ENCODE measurements at places on chromosomes 1 and 21.

DNA sequence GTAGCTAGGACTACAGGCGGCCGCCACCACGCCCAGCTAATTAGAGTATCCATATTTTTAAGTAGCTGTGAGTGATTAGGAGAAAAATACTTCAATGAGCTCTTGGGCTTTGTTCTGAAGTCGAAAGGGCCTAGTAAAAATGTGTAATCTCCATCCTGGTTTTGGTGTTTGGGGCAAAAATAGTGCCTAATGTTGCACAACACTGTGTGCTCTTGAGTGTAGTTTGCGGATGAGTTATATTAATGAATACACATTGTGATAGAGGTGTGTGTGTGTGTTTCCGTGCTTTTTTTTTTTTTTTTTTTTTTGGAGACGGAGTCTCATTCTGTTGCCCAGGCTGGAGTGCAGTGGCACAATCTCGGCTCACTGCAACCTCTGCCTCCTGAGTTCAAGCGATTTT, 6.3 kb upstream of the ARID1A start:
- DNase-seq, result no peak

DNA sequence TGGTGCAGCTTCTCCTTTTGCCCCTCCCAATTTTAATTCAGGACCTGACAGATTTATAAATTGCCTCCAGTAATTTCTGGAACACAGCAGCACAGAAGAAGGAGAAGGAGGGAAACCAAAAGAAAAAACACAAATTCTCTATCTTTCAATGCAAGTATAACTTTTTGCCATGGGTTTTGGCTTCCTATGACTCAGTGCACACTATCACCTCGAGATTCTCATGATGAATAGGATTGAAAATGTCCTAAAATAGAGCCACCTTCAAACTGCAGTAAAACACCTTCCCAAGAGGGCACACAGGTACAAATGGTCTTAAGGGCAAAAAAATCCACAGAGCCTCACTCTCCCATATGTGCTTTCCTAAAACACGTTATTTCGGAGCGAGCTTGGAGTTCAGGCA, 113.6 kb downstream of the HLCS start:
- DNase-seq, result no peak

GRCh38 chr1:51309291-51309690, 21.1 kb downstream of the TTC39A start:
- no peak for DNase-seq

DNA sequence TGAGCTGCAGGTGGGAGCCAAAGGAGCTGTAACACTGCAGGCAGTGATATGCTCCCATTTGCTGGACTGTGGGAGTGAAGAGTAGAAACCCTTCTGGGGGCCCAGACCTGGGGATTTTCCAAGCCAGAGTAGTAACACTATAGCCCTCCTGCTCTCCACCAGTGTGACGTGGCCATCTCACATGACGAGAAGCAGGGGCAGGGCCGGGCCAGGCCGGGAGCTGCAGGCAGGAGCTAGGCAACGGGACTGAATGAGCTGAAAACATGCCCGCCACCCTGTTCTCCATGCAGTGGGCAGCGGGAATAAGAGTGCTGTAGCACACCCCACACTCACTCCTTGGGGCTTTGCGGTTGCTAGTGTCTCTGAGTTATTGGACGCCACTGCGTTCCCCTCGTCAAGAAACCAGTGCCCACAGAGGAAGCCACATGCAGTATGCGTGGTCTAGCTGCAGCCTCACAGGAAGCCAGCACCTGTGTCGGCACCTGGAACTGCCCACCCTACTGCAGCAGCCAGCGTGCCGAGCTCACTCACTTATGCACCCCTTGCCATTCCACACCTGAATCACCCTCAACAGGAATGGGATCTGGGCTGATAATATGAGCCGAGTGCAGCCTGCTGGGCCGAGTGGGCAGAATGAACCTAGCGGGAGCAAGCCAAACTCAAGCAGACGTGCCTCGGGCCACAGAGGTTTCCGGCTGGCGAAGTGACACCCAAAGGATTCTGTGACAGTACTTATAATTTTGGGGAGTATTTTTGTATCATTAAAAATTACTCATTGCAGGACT, 1389.6 kb downstream of the KCNT2 start:
- no peak for DNase-seq

DNA sequence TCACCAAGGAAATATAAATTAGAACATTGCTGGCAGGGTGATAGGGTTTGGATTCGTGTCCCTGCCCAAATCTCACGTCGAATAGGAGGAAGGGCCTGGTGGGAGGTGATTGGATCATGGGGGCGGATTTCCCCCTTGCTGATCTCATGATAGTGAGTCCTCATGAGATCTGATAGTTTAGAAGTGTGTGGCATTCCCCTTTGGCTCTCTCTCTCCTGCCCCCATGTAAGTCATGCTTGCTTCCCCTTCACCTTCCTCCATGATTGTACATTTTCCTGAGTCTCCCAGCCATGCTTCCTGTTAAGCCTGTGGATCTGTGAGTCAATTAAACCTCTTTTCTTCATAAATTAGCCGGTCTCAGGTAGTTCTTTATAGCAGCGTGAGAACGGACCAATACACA, 60.6 kb downstream of the VPS26C start:
- no peak for DNase-seq

- no peak for DNase-seq
These were observed 2.3 kb downstream of the OVAAL start for GRCh38 chr1:180560868-180561600.

DNA sequence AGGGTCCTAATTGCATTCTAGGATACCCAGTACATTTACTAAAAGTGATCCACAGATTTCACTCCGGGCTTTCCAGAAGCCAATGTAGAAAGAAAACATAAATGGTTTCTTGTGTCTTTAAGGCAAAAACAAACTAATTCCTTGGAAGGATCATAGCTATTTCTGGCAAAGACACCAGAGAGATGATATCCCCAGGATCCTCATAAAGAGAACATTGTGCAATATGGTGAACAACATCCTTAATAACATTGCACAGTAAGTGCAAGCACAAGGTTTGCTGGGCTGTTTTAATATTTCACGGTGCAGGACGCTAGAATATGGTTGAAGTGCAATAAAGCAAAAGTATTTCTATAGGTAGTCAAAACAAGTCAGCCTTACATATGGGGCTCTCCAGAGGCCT, 83.0 kb downstream of the NTPCR start:
- no peak for DNase-seq

- no peak for DNase-seq
These were observed 55.0 kb downstream of the TRAF5 start for GRCh38 chr1:211381481-211382181.

DNA sequence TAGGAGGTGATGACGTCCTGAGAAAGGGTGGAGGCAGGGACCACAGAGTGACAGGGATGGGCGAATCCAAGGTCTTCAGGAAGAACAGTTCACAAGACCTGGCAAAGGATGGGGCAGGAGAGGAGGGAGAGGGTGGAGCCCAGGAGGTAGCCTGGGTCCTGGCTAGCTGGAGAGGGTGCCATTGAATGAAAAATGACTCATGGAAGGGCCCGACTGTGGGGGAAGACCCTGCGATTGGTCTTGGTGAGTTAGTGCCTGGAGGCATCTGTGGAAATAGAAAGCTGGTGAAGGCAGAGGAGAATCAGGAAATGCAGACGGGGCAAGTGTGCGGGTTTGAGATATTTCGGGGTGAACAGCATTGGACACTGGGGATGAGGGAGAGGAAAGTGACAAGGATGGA, 60.3 kb upstream of the SLC45A1 start:
- no peak for DNase-seq

- DNase-seq, result no peak
These were observed 6.2 kb upstream of the MAPKAPK2 start for GRCh38 chr1:206678490-206678889.

DNA sequence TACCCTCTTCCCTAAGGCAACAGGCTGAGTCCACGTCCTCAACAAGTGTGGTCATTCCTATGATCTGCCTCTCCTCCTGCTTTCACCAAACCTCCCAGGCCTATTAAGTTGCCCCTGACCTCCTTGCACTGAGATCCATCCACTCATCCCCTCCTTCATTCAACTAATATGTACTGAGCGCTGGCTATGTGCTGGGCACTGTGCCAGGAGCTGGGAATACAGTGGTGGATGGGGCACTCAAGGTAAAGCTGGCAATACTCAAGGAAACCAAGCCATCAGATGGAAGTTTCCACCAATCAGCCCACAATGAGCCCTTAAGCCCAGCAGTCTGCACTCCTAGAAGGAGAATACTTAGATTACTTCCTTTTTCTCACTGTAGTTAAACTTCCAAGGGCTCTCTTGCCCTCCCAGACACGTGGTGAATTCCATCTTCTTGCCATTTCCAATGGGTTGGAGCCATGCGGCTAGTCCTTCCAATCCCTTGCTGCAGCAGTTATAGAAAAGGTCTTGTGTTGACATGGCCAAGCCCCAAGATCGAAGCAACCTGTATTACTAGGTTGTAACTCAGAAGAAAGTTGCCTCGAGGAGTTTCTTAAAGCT, 279.9 kb upstream of the RUNX1 start:
- no peak for DNase-seq

DNA sequence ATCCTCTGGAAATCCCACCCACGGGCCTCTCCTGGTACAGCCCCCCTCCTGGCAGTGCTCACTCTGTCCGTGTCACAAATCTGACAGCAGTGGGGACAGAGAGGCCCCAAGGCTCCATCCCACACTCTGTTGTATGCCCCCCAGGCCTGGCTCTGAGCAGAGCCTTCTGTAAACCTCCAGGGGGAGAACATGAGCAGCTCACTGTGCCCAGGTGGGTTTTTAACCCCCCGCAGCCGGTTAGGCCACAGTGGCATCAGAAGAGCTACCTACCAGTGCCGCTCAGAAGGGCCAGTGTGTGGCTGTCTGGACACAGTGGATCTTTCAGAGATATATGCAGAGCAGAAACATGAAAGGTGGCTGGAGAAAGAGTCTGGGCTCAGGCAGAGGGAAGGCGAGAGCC, 12.0 kb upstream of the GPR153 start:
- no peak for DNase-seq

- no peak for DNase-seq
These were observed 25.5 kb downstream of the USP1 start for GRCh38 chr1:62462370-62462769.

DNA sequence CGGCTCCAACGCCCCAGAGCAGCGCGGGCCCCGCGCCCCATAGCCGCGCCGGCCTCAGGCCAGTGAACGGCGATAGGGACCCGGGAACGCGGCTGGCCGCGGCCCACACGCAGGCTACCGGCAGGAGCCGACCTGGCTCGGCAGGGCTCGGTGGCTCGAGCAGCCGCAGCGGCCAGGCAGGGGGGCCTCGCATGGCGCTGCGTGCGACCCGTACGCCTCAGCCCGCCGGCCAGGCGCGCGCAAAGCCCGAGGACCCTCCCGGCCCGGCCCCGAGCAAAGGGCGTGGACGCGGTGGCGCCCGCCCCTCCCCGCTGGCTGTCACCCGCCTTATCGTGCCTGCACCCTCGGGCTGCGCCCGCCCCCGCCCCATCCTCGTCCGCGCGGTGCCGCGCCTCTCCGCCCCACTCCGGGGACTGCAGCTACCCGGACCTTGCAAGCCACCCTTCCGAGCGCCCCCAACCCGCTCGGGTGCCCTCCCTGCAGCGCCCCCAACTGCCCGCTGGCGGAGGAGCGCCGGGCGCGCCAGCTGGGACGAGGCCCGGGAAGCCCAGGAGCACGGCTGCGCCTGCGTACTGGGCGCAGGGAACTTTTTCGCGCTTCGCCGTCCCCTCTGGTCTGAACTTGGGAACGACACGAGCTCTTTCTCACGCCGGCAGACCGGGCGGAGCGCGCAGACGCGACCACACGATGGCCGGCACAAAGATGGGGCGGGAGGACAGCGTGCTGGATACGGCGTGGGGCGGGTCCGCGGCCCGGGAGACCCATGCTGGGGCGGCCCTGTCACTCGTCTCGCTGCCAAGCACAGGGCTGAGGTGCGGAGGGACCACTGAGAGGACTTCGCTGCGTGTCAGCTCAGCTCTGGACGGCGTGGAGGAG, at the start of gene ABCB10:
TSS of gene ABCB10 (minus strand) at position 248 of the 876 bp plus-strand sequence. CDS start at position 193, 55 bp downstream.
- DNase-seq, result peak; percentile 93

DNA sequence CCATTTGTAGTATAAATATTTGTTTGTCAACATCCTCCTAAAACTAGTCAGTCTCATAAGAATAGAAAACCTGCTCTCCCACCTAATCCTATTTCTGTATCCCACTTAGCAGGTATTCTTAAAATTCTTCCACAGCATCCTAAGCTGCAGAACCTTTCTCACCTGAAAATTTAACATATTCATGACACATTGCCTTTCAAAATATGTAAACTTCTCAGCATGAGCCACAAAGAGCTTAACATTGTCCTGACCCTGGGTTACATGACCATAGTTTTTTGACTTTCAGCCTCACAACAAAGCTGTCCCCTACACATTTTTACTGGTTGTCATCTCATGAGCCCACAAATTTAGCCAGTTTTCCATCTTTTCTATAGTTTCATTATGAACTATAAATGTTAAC, 712.1 kb downstream of the LTN1 start:
- DNase-seq, result no peak

GRCh38 chr1:64942118-64942517, 24.2 kb downstream of the JAK1 start:
- DNase-seq, result no peak

DNA sequence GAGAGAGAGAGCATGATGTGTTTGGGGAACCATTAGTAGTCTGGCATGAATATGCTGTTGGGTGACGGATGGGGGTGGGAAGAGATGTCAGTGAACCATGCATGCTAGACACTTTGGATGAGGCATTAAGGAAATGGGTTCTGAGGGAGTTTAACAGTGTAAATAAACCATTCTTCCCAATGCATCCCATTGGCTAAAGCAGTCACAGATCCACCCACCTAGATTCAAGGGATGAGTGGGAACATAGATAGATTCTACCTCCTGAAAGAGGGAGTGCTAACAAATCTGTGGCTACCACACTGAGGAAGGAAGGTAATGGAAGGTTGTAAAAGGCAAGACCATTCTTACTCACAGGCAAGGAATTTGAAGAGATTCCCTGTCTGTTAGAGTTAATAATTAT, 129.8 kb upstream of the CACNA1E start:
- no peak for DNase-seq

GRCh38 chr1:174021591-174022079, 522 bp downstream of the RC3H1 start:
- DNase-seq, result peak; percentile 58

GRCh38 chr1:167532375-167532774, 14.0 kb upstream of the CD247 start:
- DNase-seq, result peak; percentile 37
